ENCODE measurements at places on chromosomes 1 and 21.

- no peak for DNase-seq
These were observed 2.9 kb downstream of the IL24 start for GRCh38 chr1:206900149-206900548.

- DNase-seq = no peak
These were observed 1.2 kb downstream of the MAN1A2 start for GRCh38 chr1:117368116-117369108.

- no peak for DNase-seq
These were observed 30.6 kb upstream of the CTPS1 start for GRCh38 chr1:40948741-40949443.

- no peak for DNase-seq
These were observed 33.8 kb downstream of the PEX14 start for GRCh38 chr1:10508511-10508951.

DNA sequence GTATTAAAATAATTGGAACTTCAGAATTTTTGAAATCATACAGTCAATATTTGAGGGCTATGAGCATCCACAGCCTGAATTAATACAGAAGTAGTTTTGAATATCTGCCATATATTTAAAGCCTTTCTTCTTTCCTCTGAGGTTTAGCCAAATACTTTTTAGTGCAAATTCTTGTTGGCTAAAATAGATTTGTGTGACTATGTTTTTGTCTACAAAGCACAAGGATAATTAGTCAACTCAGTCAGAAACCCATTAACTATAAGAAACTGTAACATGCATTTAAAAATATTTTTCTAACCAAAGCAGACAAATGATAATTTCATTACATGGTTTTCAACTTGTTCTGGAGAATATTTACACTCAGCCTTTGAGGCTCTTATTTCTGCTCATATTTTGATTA lies 232.1 kb downstream of the TPR start:
- DNase-seq = no peak

GRCh38 chr21:38945545-38946245 lies 140.0 kb downstream of the ETS2 start:
- no peak for DNase-seq

GRCh38 chr1:200034761-200035396 lies 7.4 kb downstream of the NR5A2 start:
- DNase-seq = peak; percentile 3

- peak; percentile 7 for DNase-seq
These were observed 34.4 kb upstream of the LRP8 start for GRCh38 chr1:53362270-53362669.

DNA sequence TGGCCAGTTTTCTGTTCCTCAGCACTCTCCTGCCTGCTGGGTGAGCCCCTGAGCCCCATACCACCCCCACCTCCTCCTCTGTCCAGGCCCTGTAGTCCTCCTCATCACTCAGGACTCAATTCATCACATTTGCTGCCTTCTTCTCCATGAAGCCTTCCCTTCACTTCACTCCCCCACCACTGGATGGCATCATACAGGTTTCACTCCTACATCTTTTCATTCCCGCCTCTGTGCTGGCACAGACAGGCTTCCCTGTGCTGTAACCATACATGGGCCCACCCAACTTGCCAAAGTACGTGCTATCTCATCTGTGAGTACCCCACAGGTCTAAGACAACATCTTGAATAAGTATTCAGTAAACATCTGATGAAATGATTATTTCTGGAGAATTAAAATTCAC lies 56.9 kb downstream of the SLC45A1 start:
- no peak for DNase-seq

GRCh38 chr1:86948212-86948611 lies 33.8 kb downstream of the HS2ST1 start:
- DNase-seq = no peak

DNA sequence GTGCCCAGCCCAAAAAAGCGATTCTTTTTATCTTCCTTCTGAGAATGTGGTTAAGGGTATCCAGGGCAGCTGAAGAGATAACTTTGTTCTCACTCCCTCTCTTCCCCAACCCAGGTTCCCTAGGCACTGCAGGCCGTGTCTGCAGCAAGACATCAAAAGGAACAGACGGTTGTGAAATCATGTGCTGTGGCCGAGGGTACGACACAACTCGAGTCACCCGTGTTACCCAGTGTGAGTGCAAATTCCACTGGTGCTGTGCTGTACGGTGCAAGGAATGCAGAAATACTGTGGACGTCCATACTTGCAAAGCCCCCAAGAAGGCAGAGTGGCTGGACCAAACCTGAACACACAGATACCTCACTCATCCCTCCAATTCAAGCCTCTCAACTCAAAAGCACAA lies 11.4 kb downstream of the WNT2B start:
- DNase-seq = no peak

- no peak for DNase-seq
These were observed 20.2 kb upstream of the PLEKHM2 start for GRCh38 chr1:15663925-15664324.

DNA sequence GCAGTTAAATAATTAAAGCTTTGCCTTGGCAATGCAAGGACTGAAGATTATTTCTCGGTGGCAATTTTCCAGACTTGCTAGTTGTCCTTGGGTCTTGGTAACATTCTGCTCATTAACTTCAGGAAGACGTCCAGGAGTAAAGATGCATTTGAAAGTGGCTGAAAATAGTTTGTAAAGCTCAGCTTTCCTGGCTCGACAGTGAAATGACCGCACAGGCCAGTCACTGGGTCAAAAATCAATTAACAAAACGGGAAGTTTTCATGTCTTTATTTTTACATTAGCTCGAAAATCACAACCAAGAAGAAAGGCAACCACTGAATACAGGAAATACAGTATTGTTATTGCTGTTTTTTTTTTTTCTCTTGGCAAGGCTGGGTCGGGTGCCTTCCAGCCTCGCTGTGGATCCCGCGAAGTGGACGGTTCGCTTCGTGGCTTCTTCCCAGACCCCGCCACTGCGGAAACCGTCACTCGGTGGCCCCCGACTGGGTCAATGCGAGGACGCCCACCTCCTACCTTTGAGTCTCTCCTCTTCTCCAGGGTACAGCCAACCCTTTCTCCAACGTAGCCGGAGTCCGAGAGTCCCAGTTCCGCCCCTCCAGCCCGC lies 479 bp upstream of the SNX7 start:
- DNase-seq = no peak

- no peak for DNase-seq
These were observed 32.6 kb downstream of the OPTC start for GRCh38 chr1:203526572-203526971.

- DNase-seq = no peak
These were observed 542.5 kb upstream of the PKN2 start for GRCh38 chr1:88141499-88142074.

DNA sequence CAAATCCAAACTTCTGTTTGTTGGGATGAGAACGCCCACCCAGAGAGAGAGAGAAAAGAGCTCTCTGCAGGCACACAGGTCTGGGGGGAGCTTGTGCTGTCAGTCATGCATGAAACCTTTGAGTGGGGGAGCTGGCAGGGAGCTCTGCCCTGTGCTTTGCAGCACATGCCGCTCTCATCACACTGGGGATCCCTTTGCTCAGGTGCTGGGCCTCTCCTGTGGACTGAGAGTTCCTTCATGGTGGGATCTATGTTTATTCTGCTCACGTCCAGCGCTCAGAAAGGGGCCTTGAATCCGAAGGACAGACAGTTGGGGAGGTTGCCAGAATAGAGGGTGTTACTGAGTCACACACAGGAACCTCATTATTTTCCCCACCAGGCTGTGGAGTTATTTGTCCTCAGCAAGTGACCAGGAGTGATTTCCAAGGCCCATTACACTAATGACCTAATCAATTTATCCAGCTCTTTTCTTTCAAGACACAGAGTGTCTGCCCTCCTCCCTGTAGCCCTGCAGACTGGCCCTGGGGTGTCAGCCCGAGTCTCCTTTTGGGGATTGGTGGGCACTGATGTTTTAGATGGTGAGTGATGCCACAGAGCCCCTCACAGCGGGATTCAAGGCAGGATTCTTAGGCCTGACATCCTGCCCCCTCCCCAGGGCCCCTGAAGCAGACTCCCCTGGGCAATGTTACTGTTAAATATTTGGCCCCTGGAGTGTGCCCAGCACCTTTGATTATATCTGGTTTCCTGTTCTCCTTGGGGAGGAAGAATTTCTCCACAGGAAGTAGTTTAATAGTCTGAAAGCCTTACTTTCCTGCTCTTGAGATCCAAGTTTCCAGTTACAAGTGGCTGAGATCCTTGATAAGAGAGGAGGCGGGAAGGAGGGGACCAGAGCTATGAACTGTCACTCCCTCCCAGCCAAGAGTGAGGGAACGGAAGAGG lies 22.3 kb downstream of the MYBPH start:
- DNase-seq = no peak

DNA sequence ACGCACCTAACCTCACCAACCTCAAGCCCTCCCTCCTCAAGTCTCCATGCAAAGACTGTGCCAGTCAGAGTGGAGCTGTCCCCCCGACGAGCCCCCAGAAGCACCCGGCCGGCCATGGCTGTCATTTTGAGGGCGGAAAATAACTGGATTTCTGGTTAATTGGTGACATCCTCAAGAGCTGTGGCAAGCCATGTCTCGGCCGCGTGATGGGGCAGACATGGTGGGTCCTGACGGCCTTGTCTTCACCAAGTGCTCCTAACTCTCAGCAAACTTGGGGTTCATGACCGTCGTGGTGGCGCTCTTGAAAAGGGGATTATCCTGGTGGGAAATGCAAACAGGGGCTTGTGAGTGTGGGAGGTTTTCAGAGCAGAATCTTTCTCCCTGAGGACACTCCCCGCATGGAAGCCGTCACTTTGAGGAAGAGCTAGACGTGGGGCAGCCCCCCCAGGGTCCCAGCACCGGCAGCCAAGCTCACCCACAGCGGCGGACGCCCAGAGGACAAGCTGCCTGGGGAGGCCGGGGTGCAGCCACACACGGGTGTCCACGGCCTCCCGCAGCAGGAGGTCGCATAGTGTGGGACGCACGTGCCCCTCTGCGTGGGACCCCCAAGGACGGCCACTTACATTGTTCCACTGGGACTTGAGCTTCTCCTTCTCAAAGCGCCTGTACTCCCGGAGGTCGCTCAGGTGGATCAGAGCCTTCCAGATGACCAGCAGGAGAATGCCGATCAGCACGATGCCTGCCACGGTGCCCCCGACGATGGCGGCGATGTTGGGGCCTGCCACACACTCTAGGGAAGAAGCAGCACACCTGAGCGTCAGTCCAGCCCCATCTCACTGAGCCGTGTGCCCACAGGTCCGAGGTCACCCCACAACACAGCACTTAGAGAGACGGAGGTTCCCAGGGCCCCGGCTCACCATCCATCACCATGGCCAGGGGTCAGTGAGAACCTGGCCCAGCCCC lies 12.9 kb upstream of the PTTG1IP start:
- DNase-seq = no peak

- DNase-seq = peak; percentile 62
These were observed 110.0 kb downstream of the GRIK3 start for GRCh38 chr1:36924282-36924811.

GRCh38 chr1:174815036-174815435 lies 184.7 kb upstream of the CACYBP start:
- DNase-seq = peak; percentile 34

GRCh38 chr1:84170171-84170570 lies 26.1 kb downstream of the PRKACB start:
- DNase-seq = no peak

DNA sequence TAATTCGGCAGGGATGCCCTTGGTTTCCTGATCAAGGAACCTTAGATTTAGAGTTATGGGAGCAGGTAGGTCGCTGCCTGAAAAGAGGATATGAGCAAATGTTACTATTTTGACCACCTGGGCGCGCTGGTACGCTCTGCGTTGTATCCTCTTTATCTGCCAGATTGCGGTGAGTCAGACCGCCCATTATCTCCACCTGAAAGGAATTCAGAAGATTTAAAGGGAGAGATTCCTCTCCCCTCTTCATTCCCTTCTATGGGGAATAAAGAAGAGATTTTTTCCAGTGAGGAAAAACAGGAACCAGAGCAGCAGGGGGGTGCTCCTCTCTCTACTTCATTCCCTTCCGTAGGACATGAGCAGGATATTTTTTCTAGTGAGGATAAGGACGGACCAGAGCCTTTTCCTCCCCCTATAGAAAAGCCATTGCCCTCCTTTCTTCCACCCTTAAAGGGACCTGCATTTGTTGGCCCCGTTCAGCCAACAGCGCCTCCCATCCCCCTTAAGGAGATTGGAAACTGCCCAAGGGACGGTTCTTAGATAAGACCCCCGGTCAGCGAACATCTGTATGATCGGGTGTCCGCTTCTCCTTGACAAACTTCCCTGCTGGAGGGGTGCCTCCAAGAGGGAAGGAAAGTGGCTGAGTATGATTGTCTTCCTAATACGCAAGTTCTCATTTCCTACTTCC lies 34.1 kb downstream of the CLCA1 start:
- DNase-seq = no peak

DNA sequence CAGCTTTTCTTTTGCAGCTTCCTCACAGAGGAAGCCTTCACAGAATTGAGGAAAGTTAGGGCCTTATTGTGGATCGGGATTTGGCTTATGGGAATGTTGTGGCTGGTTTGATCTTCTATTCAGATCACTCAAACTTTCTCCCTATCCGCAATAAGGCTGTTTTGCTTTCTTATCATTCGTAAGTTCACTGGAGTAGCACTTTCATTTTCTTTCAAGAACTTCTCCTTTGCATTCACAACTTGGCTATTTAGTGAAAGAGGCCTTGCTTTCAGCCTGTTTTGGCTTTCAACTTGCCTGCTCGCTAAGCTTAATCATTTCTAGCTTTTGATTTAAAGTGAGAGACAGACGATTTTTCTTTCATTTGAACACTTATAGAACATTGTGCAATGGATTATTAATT lies 181.9 kb upstream of the B3GALT2 start:
- DNase-seq = no peak

DNA sequence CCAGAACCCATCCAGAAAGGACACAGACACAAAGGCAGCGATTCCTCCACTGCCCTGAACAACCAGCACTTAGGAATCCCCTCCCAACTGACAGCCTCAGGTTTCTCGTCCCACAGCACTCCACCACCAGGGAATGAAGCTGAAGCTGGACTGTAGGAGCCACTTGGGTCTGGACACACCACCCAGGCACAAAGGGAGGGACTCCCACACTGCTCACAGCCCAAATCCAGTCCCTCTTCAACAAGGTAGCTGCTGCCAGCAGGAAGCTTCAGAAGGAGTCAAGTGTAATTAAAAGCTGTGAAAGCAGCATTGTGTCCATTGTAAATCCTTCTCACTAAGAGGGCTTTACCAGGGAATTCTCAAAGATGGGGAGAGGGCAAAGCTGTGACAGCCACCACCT lies 29.0 kb downstream of the LMX1A start:
- no peak for DNase-seq

All from activated naive CD4-positive, alpha-beta T cell treated with anti-CD3 and anti-CD28 coated beads, Interleukin-2, amount 50 U/mL, for 72 hours (primary cell).